ENCODE measurements at places on chromosomes 7 and 10.

DNA sequence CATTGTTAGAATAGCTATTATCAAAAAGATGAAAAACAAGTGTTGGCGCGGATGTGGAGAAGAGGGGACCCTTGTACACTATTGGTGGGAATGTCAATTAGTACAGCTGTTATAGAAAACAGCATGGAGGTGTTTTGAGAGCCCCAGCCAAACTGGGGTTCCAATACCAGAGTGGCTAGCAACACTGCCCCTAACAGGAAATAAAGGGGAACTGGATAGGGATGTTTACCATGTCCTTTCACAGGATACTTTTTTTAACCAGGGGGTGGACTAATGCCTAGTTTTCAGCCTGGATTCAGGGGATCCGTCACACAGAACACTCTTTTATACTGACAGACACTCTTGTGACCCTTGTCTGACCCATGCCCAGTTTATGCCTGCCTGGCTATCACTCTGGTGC lies 6.9 kb upstream of the GSTK1 start:
- H3K4me1 ChIP-seq, result no peaks in the 10 kb centered on the region
- H3K27ac ChIP-seq, result no peak overlapping the region
- H3K27me3 ChIP-seq, result no peaks in the 10 kb centered on the region
- H3K4me3 ChIP-seq, result no peak overlapping the region

DNA sequence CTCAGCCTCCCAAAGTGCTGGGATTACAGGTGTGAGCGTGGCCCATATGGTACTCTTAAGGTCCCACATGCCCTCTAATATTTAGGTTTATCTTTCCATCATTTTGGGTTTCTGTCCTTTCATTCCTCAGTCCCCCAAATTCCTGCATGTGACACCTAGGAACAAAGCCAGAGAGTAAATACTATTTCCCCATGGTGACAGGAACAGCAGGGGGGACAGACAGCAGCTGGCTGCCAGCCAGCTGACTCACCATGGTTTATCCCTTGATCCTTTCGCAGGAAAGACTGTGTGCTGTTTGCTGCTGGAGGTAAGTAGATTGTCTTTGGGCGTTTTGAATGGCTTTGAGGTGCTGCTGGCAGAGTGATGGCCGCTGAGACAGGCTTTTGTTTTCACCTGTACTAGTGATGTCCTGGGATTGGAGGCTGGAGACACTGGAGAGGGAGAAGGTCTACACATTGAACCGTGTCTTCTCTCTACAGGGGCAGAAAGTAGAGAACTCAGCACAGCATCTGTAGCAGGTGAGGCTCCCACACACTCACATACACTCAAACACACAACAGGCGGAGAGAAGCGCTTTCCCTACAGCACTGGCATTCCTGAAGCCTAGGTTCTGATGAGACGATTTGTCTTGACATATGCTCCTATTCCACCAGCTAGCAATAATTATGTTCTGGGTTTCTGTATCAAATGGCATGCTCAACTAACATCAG lies 83.7 kb upstream of the EFCAB10 start:
- H3K27me3 ChIP-seq, result no peaks in the 10 kb centered on the region
- H3K4me1 ChIP-seq, result no peaks in the 10 kb centered on the region
- no peak overlapping the region for H3K4me3 ChIP-seq

GRCh38 chr7:712381-713138 lies 13.9 kb upstream of the DNAAF5 start:
- H3K27me3 ChIP-seq, result no peaks in the 10 kb centered on the region
- peak overlapping the region; percentile 60 for H3K27ac ChIP-seq
- H3K4me1 ChIP-seq, result peaks cover 3% of the 10 kb centered on the region

GRCh38 chr7:143487061-143487460 lies 9.4 kb downstream of the TAS2R41 start:
- no peaks in the 10 kb centered on the region for H3K36me3 ChIP-seq
- peak overlapping the region; percentile 83 for H3K27ac ChIP-seq
- no peaks in the 10 kb centered on the region for H3K27me3 ChIP-seq
- no peak for DNase-seq
- H3K4me1 ChIP-seq, result no peaks in the 10 kb centered on the region

DNA sequence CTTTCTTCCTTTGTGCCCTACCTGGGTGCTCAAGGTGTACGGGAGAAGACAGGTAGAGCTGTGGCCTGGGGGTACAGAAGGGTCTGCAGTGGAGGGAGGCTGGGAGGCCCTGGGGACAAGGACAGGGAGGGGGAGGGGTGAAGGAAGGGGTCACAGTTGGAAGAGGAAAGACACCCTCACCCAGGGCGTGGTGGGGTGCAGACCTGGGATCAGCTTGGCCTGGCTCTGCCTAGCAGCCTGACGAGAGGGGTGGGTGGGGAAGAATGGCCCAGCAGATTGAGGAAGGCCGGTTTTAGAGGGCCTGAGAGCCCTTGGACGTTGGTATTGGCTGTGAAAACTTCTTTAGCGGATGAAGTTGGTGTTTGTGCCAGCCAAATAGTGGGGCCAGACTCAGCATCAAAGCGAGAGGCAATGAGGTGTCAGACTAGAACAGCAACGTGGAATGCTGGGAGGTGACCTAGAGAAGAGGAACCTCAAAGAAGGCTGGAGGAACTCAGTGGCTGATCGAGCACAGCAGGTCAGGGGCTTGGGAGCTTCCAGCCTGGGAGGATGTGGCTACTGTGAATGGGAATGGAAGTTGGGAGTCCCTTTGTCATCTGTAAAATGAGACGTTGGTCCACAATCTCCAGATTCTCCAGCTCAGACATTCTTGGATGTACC lies 18.1 kb upstream of the TRIM8 start:
- H3K27me3 ChIP-seq, result no peaks in the 10 kb centered on the region
- no peak for DNase-seq
- no peaks in the 10 kb centered on the region for H3K36me3 ChIP-seq
- peak overlapping the region; percentile 82 for H3K27ac ChIP-seq

GRCh38 chr7:66668112-66668511 lies 39.4 kb downstream of the KCTD7 start:
- H3K4me1 ChIP-seq, result no peaks in the 10 kb centered on the region
- no peaks in the 10 kb centered on the region for H3K36me3 ChIP-seq
- DNase-seq, result no peak
- H3K27ac ChIP-seq, result no peak overlapping the region
- H3K4me3 ChIP-seq, result no peak overlapping the region

GRCh38 chr7:114916261-114916892 lies 5.5 kb upstream of the MDFIC start:
- no peak overlapping the region for H3K27ac ChIP-seq
- no peaks in the 10 kb centered on the region for H3K27me3 ChIP-seq

DNA sequence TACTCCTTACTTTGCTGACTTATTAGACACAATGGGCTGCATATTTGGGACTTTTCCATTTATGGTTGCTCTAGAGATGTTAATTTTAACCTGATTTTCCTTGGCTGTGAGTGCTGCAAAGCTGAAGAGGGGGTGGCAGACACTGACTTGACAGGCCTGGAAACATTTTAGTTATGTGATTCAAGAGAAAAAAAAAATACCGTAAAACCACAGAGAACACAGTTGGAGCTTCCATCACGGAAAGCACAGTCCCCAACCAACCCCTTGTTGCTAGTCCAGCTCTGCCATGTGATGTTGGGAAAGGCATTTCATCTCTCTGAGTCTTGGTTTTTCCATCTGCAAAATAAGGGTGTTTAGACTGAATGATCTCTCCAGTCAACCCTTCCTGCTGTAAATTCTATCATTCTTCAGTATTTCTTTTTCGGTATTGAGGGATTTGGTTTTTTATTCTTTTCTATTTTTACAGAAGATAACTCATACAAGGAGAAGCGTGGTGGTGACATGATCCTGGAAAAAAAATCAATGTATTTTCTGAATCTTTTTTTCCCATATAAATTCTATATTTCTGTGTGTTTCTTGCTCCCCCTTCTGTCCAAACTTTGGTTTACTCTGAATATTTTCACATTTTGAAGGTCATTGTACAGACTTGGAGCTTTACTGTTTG lies 246.1 kb downstream of the REEP3 start:
- no peaks in the 10 kb centered on the region for H3K36me3 ChIP-seq
- no peak overlapping the region for H3K4me3 ChIP-seq
- no peaks in the 10 kb centered on the region for H3K4me1 ChIP-seq
- no peak for DNase-seq
- peak overlapping the region; percentile 27 for H3K27ac ChIP-seq

DNA sequence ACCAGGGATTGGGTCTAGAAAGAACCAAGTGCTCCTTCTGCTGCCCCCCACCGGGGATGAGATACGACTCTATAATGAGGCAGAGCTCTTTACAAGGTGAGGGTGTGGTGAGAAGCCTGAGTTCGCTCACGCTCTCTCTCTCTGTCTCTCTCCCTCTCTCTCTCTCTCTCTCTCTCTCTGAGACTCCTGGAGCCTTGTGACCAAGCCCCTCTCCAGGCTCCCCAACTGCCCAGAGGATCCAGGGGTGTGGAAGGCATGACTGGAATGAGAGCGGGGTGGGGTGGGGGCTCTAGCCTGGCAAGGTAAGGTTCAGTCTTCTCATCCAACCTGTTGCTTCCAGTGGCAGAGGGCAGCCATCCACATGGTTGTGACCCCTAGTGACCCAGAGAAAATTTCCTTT lies 3.1 kb upstream of the PTF1A start:
- no peaks in the 10 kb centered on the region for H3K27me3 ChIP-seq
- H3K4me1 ChIP-seq, result no peaks in the 10 kb centered on the region
- no peak for DNase-seq
- no peak overlapping the region for H3K4me3 ChIP-seq

- H3K36me3 ChIP-seq, result no peaks in the 10 kb centered on the region
- H3K4me3 ChIP-seq, result no peak overlapping the region
- H3K27me3 ChIP-seq, result no peaks in the 10 kb centered on the region
- no peak overlapping the region for H3K27ac ChIP-seq
Measured at GRCh38 chr7:98110249-98111022, 3.8 kb downstream of the LMTK2 start.

GRCh38 chr7:106248600-106248999 lies 36.2 kb downstream of the NAMPT start:
- H3K4me3 ChIP-seq, result no peak overlapping the region
- H3K36me3 ChIP-seq, result no peaks in the 10 kb centered on the region
- no peak overlapping the region for H3K27ac ChIP-seq
- H3K27me3 ChIP-seq, result no peaks in the 10 kb centered on the region
- DNase-seq, result no peak

- no peak overlapping the region for H3K4me3 ChIP-seq
- no peaks in the 10 kb centered on the region for H3K27me3 ChIP-seq
- DNase-seq, result no peak
- no peaks in the 10 kb centered on the region for H3K4me1 ChIP-seq
Measured at GRCh38 chr7:136070736-136071505, 93.8 kb upstream of the MTPN start.

- no peak overlapping the region for H3K27ac ChIP-seq
- H3K27me3 ChIP-seq, result no peaks in the 10 kb centered on the region
Measured at GRCh38 chr7:108054537-108054936, 51.6 kb upstream of the LAMB1 start.

- H3K4me3 ChIP-seq, result no peak overlapping the region
- H3K4me1 ChIP-seq, result no peaks in the 10 kb centered on the region
- DNase-seq, result no peak
- H3K36me3 ChIP-seq, result no peaks in the 10 kb centered on the region
Measured at GRCh38 chr7:38461887-38462286, 169.3 kb downstream of the AMPH start.

GRCh38 chr10:49650724-49651034 lies 28.8 kb upstream of the C10orf53 start:
- H3K27me3 ChIP-seq, result no peaks in the 10 kb centered on the region
- no peak overlapping the region for H3K27ac ChIP-seq
- no peaks in the 10 kb centered on the region for H3K36me3 ChIP-seq
- H3K4me3 ChIP-seq, result no peak overlapping the region
- no peaks in the 10 kb centered on the region for H3K4me1 ChIP-seq

DNA sequence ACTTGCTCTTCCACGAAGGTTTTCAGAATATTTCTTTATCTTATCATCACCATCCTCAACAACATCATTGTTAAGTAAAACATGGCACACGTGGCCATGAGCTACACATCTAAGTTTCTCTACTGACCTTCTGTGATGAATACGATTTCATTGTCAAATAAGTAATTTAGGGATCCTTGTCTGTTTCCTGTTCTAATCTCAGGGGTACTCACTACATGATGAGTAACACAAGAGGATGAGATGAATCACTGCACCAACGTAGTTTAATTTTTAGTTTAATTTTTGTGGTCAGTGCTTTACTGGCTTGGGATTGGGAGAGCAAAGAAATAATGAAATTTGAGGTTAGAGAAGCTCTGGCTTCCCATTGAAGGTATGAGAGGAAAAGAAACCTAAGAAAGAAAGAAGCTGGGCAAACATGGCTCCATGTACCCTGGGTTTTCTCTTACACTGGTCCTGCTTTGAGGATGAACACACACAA lies 461.9 kb upstream of the KLF6 start:
- H3K36me3 ChIP-seq, result no peaks in the 10 kb centered on the region
- H3K4me1 ChIP-seq, result peaks cover 5% of the 10 kb centered on the region
- no peaks in the 10 kb centered on the region for H3K27me3 ChIP-seq
- H3K4me3 ChIP-seq, result no peak overlapping the region
- no peak for DNase-seq
- H3K27ac ChIP-seq, result peak overlapping the region; percentile 84

DNA sequence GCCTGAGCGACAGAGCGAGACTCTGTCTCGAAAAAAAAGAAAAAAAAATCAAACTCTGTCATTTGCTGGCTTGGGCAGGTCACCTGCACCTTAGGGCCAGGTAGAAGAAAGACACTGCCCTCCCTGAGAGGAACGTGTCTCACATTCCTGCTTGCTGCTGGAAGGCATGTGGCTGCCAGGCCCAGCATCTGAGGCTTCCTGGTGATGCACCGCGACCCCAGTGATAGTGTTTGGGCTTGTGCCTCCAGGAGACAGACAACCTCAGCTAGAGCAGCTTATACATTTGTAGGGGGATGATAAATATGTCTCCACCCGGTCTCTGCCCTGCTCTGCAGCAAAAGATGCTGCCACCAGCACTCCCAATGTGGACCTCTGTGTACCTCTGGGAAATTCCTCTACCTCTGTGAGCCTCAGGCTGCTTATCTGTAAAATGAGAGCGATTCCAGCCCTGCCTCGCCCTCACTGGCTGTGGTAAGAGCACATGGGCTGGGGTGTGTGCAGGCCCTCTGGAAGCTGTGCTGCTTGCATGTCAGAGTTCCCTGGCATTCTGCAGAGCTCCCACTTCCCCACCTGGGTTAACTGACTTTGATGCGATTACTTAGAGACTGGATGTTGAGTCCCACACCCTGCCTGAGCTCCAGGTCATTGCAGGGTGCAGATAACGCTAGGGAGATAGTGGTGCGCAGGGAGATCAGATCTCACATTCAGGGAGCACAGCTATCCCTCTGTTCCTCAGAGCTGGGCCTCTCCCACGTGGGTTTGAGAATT lies 19.9 kb downstream of the SLC29A3 start:
- H3K27ac ChIP-seq, result no peak overlapping the region
- H3K36me3 ChIP-seq, result no peaks in the 10 kb centered on the region
- no peak overlapping the region for H3K4me3 ChIP-seq
- DNase-seq, result no peak
- H3K27me3 ChIP-seq, result no peaks in the 10 kb centered on the region

- H3K4me3 ChIP-seq, result peak within 1 kb of the TSS; percentile 83
- H3K27me3 ChIP-seq, result peaks cover 30% of the 10 kb centered on the region
- DNase-seq, result peak; percentile 98
- peaks cover 5% of the 10 kb centered on the region for H3K4me1 ChIP-seq
- H3K27ac ChIP-seq, result peak within 1 kb of the TSS; percentile 88
Measured at GRCh38 chr10:102420714-102421506, at the start of gene FBXL15. Gene FBXL15 (plus strand): TSS chr10:102420836. CDS start chr10:102421130, 294 bp downstream.

All from breast epithelium (tissue), 4 donors.